Stimulated activated CD4-positive, alpha-beta T cell treated with anti-CD3 and anti-CD28 coated beads, Interleukin-4, amount 100 ng/mL, for 1 hour (primary cell): ENCODE measurements at places on chromosomes 3 and 15.

DNA sequence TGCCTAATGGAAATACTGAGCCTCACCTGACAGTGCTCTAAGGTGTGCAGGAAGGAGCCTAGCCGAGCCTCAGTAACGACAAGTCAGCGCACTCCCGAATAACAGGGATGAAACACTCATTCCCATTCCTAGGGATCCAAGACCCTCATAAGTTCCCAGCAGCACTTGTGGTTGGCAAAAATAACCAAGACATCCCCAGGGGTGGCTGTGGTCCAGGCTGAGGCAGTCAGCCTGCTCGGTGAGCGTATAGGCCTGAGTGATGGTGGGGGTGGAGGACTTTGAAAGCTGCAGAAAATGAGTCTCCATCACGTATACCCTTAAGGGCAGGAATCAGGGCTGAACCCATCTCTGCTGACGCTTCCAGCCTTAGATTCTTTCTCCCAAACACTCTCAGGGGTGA, 120.1 kb downstream of the SMAD6 start:
- DNase-seq, result no peak

DNA sequence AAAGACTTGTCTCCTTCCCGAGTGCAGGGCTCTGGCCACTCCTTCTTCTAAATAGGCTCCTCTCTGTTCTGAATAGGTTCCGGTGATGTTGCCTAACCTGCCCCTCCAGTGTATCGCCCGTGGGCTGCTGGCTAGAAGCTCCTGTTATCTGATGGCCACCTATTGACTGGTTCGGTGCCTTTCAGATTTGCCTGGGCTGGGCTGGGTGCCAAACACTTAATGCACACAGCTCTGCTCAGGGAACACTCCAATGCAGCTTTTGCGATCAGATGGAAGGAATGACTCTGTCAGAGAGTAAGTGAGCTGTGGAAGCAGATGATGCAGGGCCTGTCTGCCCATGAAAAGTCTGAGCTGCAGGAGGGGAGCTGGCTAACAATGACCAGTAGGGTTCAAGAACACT, 112.9 kb downstream of the CORO2B start:
- DNase-seq, result no peak

- DNase-seq, result no peak
Observed at GRCh38 chr15:36323615-36324014, 255.8 kb upstream of the CDIN1 start.

DNA sequence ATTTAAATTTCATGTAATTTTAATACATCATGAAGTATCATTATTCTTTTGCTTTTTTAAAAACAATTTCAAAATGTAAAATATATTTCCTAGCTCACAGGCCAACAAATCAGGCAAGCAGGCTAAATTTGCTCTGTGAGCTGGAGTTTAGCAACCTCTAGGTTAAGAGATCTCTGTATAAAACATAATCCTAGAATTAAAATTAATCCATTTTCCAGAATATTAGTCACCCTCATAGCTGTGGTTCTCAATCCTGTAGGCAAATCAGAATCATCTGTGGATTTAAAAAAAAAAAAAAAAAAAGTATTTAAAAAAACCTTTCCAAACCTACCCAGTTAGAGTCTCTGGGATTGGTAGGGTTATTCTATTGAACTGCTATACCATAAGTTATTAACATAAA, 209.7 kb downstream of the MINAR1 start:
- DNase-seq, result no peak

DNA sequence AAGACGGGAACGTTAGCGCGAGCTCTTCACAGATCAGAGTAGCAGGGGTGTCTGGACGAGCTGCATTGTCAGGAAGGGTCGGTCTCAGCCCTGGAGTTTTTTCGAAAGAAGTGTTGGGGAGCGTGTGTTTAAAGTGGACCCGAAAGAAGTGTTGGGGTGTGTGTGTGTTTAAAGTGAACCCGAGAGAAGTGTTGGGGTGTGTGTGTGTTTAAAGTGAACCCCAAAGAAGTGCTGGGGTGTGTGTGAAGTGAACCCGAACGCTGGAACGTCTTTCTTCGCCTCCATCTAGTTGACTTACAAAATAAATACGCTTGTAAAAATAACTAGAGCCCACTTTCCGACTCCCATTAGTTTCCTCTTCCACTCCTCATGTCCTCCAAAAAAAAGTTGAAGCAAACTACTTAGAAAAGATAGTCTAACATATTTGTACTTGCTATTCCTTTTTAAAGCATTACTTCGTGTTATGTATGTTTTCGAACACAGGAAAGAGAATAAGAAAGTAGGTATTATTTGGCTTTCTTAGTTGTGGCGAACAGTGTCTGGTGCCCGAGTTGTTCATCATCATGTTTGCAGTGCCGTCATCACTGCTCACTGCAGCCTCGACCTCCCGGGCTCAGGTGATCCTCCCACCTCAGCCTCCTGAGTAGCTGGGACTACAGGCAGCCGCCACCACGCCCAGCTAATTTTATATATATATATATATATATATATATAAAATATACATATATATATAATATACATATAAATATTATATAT, 1.0 kb downstream of the LRCH3 start:
- DNase-seq, result peak; percentile 17
